ENCODE measurements at places on chromosomes 11 and 22. TPM values are rescaled to one million over a fixed set of nuclear protein-coding genes. Genes with fewer than 3 reads are reported as not detected.

DNA sequence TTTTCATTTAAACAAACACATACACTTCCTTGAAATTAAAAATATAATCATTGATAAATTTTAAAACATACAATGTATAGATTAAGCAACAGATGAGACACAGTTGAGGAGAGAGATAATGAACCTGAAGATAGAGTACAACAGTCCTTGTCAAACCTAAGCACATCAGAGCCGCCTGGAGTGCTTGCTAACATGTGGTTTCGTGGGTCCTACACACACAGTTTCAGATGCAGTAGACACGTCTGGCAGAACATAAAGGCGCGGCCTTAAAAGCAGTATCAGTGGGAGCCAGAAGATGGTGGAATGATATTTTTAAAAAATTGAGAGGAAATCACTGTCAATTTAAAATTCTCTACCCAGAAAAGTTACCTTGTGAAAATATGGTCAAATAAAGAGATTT, 134.4 kb downstream of the MPPED1 start:
- H3K27ac ChIP-seq, result no peak overlapping the region
- H3K4me3 ChIP-seq, result no peak overlapping the region
- no peaks in the 10 kb centered on the region for H3K36me3 ChIP-seq
- H3K4me1 ChIP-seq, result no peaks in the 10 kb centered on the region
- no peak for DNase-seq

DNA sequence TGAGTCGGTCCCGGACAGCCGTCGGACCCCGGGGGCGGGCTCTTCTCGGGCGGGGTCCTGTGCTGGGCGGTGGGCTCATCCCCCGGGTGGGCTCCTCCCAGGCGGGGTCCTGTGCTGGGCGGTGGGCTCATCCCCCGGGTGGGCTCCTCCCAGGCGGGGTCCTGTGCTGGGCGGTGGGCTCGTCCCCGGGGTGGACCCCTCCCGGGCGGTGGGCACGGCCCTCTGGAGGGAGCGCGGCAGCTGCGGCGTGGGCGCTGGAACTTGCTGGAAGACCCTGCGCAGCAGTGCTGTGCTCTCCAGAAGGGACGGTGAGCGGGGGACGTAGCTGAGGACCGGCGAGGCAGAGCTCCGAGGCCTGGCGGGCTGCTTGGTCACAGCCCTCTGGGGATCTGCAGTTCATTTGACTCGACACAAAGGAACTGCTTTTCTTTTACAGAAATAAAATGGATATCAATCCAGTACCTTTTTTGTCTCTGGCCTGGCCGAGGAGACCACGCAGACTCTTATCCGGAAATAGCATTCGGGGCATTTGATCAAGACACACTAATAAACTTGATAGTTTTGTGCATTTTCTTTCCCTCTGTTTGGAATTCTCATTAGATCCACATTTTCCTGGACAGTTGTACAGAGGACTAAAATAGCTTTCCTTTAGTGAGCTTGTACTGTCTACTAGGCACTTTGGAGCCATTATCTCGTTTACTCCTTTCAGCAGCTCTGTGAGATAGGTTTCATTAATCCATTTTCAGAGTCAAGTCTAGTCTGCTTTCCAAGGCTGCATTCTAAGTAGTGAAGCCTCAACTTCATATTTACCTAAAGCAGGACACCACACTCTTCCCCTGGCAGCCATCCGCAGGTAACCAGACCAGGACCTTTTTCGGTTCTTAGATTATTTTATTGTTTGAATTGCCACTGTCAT, 812 bp downstream of the JAM3 start:
- H3K27ac ChIP-seq, result no peak overlapping the region
- no peaks in the 10 kb centered on the region for H3K36me3 ChIP-seq
- H3K4me1 ChIP-seq, result peaks cover 7% of the 10 kb centered on the region
- DNase-seq, result no peak
- peak overlapping the region; percentile 70 for H3K4me3 ChIP-seq

GRCh38 chr22:30584441-30584840, 7.3 kb downstream of the PES1 start:
- no peaks in the 10 kb centered on the region for H3K4me1 ChIP-seq
- no peak overlapping the region for H3K27ac ChIP-seq
- no peaks in the 10 kb centered on the region for H3K27me3 ChIP-seq
- no peak overlapping the region for H3K4me3 ChIP-seq
- H3K36me3 ChIP-seq, result peaks cover 11% of the 10 kb centered on the region
- no peak for DNase-seq

PRRG4 gene
- 0.75 TPM for total RNA-seq

GRCh38 chr11:59138643-59139042, 4.0 kb upstream of the FAM111A start:
- peaks cover 13% of the 10 kb centered on the region for H3K36me3 ChIP-seq
- H3K4me3 ChIP-seq, result no peak overlapping the region
- no peaks in the 10 kb centered on the region for H3K27me3 ChIP-seq
- H3K27ac ChIP-seq, result no peak overlapping the region
- DNase-seq, result no peak

TSPAN18 gene
- total RNA-seq, result 21.3 TPM

LRRC55 gene
- total RNA-seq, result 0.12 TPM

GRCh38 chr11:8035200-8035855, 45.7 kb upstream of the TUB start:
- no peak overlapping the region for H3K27ac ChIP-seq
- H3K4me3 ChIP-seq, result no peak overlapping the region
- no peak for DNase-seq

GRCh38 chr11:1102221-1102971, 27.7 kb downstream of the MUC2 start:
- no peak overlapping the region for H3K27ac ChIP-seq
- H3K36me3 ChIP-seq, result no peaks in the 10 kb centered on the region
- DNase-seq, result no peak
- H3K4me3 ChIP-seq, result no peak overlapping the region
- no peaks in the 10 kb centered on the region for H3K27me3 ChIP-seq
- H3K4me1 ChIP-seq, result no peaks in the 10 kb centered on the region

TBX10 gene
- total RNA-seq, result not detected

DNA sequence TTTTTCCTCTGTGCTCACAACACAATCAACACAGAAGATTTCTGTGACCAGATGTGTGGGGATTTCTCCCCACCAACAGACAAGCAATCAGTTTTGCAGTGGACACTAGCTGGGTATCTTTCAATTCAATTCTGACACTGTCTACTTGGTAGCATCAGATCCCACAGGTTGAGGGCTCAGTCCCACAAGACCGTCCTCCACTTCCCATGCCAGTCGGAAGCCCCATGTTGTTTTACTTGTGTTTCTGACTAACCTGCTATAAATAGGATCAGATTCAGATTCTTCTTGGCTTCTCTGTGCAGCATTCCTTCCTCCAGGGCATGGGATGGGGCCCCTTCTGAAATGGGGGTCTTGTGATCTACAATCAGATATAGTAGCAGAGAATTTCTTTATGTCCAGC, 19.6 kb downstream of the ACER3 start:
- H3K4me3 ChIP-seq, result no peak overlapping the region
- H3K27me3 ChIP-seq, result no peaks in the 10 kb centered on the region
- peaks cover 1% of the 10 kb centered on the region for H3K36me3 ChIP-seq
- no peak for DNase-seq
- H3K4me1 ChIP-seq, result peaks cover 4% of the 10 kb centered on the region
- H3K27ac ChIP-seq, result no peak overlapping the region

GRCh38 chr11:122604621-122605020, 50.9 kb upstream of the UBASH3B start:
- no peaks in the 10 kb centered on the region for H3K36me3 ChIP-seq
- no peaks in the 10 kb centered on the region for H3K4me1 ChIP-seq
- no peak overlapping the region for H3K27ac ChIP-seq
- no peak overlapping the region for H3K4me3 ChIP-seq
- DNase-seq, result no peak

DNA sequence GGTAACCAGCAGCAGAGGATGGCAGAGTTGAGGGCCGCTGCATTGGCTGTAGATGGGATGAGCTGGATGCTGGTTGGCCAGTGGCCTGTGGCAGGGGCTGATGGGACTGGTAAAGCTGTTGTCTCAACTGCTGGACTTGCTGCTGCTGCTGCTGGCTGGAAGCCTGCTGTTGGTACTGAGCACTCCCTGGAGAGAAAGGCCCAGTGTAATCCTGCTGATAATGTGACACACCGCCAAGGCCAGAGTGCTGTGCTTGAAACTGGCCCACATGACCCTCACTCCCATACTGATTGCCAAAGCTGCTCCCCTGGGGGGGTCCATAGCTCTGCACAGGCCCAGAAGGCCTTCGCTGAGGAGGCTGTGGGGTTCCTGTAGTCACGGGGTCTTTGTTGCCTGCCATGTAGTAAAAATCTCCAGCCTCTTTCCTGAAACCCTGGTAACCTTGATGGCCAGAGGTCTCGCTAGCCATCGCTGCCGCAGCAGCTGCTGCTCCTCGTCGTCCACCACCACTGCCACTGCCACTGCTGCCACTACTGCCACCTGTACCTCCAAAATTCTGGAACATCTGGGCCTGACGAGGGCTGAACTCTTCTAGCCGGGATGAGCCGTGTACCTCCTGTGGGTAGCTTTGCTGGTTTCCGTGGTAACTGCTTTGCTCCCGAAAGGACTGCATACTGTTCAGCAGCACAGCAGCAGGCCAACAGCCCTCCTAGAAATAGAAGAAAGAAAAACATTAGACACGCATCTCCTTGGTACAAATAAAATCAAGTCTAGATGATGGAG, 55.6 kb downstream of the TCF20 start:
- H3K4me3 ChIP-seq, result no peak overlapping the region
- peaks cover 17% of the 10 kb centered on the region for H3K36me3 ChIP-seq
- peak overlapping the region; percentile 9 for H3K27ac ChIP-seq
- peaks cover 15% of the 10 kb centered on the region for H3K4me1 ChIP-seq
- no peaks in the 10 kb centered on the region for H3K27me3 ChIP-seq

- no peak for DNase-seq
- no peaks in the 10 kb centered on the region for H3K36me3 ChIP-seq
- H3K4me3 ChIP-seq, result no peak overlapping the region
- no peaks in the 10 kb centered on the region for H3K4me1 ChIP-seq
- peaks cover 46% of the 10 kb centered on the region for H3K27me3 ChIP-seq
- no peak overlapping the region for H3K27ac ChIP-seq
These were observed 43.3 kb downstream of the WT1 start for GRCh38 chr11:32391956-32392553.
